ENCODE measurements at places on chromosomes 2 and 18. TPM values are rescaled to one million over a fixed set of nuclear protein-coding genes. Genes with fewer than 3 reads are reported as not detected.

GRCh38 chr2:207352978-207353671 lies 176.6 kb upstream of the CREB1 start:
- no peak overlapping the region for H3K27ac ChIP-seq
- H3K36me3 ChIP-seq = no peaks in the 10 kb centered on the region
- no peaks in the 10 kb centered on the region for H3K27me3 ChIP-seq
- H3K4me3 ChIP-seq = no peak overlapping the region

- no peaks in the 10 kb centered on the region for H3K36me3 ChIP-seq
- no peak overlapping the region for H3K4me3 ChIP-seq
- no peak overlapping the region for H3K27ac ChIP-seq
- DNase-seq = no peak
- no peaks in the 10 kb centered on the region for H3K4me1 ChIP-seq
Measured at GRCh38 chr2:20135631-20136050, 84.2 kb upstream of the LAPTM4A start.

GRCh38 chr2:25602333-25602723 lies 71.0 kb downstream of the DTNB start:
- no peak overlapping the region for H3K4me3 ChIP-seq
- H3K27me3 ChIP-seq = no peaks in the 10 kb centered on the region
- H3K27ac ChIP-seq = no peak overlapping the region

The GNAL gene
- total RNA-seq = 5.9 TPM

DNA sequence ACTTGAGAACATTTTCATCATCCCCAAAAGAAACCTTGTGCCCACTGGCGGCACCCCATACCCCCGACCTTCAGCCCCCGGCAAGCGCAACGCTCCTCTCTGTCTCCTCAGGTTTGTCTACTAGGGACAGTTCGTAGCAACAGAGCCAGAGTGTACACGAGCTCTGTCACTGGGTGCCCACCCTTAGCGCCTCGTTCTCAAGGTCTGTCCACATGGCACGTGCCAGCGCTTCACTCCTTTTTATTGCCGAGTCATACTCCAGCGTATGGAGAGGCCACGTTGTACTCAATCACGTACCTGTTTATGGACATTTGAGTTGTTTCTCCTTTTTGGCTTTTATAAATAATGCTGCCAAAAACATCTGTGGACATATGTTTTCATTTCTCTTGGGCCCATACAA lies 30.3 kb upstream of the GPC1 start:
- H3K27ac ChIP-seq = no peak overlapping the region
- H3K4me3 ChIP-seq = no peak overlapping the region
- H3K36me3 ChIP-seq = no peaks in the 10 kb centered on the region
- H3K27me3 ChIP-seq = no peaks in the 10 kb centered on the region
- DNase-seq = no peak
